Tibial artery (tissue), 4 donors: ENCODE measurements at places on chromosomes 12 and 14.

GRCh38 chr12:6534945-6535696 is 804 bp downstream of the GAPDH start:
- DNase-seq, result peak; percentile 86

DNA sequence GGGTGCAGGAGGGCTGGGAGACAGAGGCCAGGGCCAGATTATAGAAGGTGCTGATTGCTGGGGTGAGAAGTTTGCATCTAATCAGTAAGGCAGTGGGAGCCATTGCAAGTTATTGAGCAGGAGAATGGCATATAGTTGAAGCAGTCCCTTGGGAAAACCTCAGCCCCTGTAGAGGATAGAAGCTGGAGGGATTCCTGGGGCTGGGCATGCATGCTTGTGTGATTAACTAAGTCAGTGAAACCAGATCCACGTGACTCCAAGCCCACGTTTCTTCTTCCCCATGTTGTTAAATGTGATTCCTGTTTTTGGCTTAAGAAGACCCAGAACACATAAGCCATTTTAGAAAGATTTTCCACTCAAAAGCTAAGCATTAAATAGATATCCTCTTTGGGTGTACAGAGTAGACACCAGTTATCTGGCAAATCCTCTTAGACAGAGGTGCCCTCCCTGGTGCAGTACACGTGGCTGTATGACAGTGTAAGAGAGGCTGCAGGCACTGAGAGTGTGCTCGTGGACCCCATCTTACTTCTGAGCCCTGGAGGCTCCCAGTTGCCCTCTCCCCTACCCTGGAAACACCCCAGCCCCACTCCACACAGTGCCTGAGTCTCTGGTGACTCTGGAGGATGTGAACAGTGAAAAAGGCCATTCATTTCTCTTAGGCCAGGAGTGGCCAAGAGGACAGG is 3.2 kb downstream of the C14orf132 start:
- no peak for DNase-seq

GRCh38 chr12:50733706-50734105 is 30.2 kb upstream of the ATF1 start:
- no peak for DNase-seq

DNA sequence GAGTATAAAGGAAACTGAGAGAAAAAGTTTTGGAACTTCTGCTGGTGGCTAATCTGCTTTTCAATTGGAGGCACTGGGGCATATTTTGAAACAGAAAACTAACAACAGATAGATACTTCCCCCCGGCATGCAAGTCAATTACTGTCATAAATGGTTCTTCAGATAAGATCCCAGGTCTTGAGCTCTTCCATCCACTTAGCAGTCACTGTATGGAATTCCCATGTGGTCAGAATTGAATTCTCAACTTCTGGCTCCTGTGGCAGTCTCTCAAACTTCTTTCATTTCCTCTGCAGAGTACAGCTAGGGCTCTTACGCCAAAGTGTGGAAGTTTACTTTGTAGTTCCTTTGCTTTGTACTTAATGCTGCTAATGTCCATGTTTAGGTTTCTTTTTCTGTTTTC is 452.2 kb downstream of the IPO8 start:
- no peak for DNase-seq

- DNase-seq, result no peak
Observed at GRCh38 chr14:76467711-76468155, 91.8 kb downstream of the ESRRB start.

DNA sequence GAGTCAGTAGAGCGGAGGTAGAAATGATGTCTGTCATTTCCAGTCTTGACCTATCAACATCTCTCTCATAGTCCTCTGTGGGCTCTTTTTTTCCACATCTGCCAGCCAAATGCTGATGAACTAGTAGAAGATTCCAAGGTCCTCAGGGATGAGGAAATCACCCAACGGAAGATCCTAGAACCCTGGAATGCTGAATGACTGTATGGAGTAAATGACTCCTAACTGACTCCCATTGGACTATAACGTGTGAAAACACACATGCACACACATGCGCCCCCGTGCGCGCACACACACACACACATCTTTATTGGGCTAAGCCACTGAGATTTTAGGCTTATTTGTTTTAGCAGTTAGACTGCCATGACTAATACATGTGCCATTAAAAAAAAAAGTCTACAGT is 159.2 kb downstream of the MYRFL start:
- no peak for DNase-seq

DNA sequence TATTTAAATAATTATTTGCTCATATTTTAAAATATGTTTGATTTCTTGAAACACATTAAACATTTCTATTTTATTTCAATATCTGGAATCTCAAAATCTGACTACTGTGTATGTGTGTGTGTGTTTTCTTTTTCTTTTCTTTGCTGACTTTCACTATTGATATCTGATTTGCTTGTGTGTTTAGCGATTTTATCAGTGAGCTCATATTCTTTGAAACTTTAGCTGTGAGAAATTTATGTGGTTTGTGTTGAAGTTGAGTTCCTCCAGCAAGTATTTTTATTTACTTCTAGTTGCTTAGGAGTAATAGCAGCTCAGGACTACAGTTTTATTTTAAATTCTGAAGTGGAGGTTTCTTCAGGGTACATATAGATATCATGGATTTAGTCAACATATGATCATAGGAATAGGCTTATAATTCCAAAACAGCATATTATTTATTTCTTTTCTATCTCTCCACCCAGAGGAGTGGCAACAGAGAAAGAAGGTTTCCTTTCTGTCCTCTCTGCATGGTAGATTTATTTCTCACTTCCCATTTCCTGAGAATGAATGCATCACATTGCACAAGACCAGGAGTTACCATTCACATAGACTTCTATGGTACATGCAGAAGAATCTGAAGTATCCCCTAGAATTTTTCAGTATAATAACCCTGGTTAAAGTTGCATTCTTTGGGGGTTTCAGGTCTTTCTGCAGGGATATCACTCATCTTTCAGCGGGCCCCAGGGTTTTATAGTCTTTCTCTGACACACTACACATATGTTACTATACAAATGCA is 60.5 kb downstream of the PTPRQ start:
- no peak for DNase-seq

DNA sequence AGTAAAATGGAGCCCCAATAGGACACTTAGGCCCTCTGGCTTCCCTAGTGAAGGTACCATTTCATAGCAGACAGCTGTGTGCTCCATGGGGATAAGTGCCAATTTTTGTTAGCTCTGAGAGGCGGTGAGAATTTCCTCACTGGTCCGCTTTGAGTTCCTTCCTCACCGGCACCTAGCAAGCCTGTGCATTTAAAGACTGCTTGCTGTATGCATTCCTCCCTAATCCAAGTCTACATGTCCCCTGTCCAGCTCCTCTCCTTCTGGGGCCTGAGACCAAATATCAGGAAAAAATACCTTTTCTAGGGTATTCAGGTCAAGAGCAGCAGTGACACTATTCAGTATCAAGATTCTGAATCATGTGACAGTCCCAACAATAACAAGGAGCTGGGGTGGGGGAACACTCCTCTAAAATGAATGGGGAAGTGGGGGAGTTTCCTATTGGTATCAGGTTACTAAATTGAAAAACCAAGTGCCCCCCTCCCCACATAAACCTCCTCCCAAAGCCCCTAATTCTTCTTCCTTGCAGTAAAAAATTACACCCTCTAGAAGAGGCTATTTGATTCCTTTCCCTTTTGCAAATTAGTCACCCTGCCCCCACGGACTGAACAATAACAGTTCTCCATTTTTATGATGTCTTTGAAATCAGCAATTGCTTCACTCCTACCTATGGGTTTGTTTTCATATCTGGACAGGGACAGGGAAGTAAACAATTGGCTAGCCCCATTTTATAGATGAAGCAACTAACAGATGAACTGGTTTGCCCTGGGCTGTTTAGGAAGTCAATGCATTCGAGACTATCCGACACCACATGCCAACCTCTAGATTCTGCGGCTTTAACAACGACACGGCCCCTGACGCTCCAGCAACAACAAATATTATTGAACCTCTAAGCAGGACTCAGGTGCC is 28.9 kb downstream of the BCL11B start:
- DNase-seq, result no peak

- DNase-seq, result peak; percentile 55
Observed at GRCh38 chr12:23771240-23771949, 178.1 kb downstream of the SOX5 start.

- no peak for DNase-seq
Observed at GRCh38 chr14:55771242-55771981, 191.4 kb downstream of the KTN1 start.

GRCh38 chr14:68936980-68937379 is 42.1 kb downstream of the ACTN1 start:
- no peak for DNase-seq

DNA sequence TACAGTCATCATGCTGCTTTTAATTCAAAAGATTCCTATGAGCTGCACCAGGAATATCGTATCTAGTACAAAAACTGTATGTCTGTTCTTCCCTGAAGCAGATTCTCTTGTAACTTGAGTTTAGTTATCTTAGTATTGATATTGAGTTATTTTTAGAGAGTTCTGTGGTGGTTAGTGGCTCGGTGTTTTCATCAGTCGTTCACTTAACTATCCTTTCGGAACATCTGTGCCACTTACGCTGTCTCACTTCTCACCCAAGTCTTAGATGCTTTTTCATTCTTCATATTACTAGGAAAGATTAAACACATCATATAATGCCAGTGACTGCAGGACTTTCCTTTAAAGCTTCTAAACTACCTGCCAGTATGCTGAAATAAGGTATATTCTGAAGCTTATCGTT is 251.0 kb downstream of the FBXL14 start:
- DNase-seq, result no peak
